GM18507 (cell line): ENCODE measurements at places on chromosomes 4 and X.

GRCh38 chr4:98620087-98620784 is 38.2 kb downstream of the TSPAN5 start:
- no peak for DNase-seq

DNA sequence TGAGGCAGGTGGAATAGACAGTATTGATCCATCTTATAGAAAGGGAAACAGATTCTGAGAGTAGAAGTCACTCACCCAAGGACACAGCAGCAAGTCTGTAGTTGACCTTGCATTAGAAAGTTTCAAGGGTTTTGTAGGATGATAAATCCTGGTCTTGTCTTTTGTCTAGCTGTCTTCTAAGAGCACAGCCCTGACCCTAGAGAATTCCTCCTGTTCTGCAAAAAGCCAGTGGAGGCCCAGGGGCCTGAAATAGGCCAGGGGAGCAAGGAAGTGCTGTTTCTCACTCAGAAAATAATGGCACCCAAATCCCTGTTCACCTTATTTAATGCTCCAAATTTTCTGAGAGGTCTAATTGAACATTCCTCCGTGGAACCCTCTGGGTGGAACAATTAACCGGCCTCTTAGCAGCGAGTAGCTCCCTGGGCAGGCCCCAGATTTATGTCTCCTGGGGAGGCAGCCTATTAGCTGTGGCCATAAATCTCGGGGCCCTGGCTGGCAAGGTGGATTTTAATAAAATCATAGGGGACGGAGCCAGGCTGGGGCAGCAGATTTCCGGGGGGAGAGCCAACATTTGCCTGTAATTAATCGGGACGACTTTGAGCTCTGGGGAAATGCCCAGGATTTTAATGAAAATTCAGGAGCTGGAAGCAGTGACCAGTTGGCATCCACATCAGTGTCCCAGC is 49.2 kb upstream of the MSX1 start:
- DNase-seq: no peak

- no peak for DNase-seq
Observed at GRCh38 chrX:68994135-68994890, 165.5 kb downstream of the EFNB1 start.

- DNase-seq: no peak
Observed at GRCh38 chr4:114115526-114115925, 136.1 kb upstream of the ARSJ start.

- no peak for DNase-seq
Observed at GRCh38 chrX:70494441-70494840, 49.8 kb downstream of the DLG3 start.
